ENCODE measurements at places on chromosomes 6 and 20. TPM values are rescaled to one million over a fixed set of nuclear protein-coding genes. Genes with fewer than 3 reads are reported as not detected.

Gene MLN
- not detected for total RNA-seq

Gene JPH2
- total RNA-seq, result 0.97 TPM

Gene GLP1R
- 0.32 TPM for total RNA-seq

Gene IL17F
- total RNA-seq, result 13.9 TPM

Gene ABHD16A
- 46.8 TPM for total RNA-seq

Gene PTPN1
- 52.6 TPM for total RNA-seq

Gene DYNLT2
- total RNA-seq, result 2.6 TPM

Gene RFX6
- not detected for total RNA-seq

Gene TMEM30A
- 228 TPM for total RNA-seq

Gene TCF15
- not detected for total RNA-seq

Gene ABHD16B
- total RNA-seq, result not detected
